ENCODE measurements at places on chromosomes 3 and 15. TPM values are rescaled to one million over a fixed set of nuclear protein-coding genes. Genes with fewer than 3 reads are reported as not detected.

DNA sequence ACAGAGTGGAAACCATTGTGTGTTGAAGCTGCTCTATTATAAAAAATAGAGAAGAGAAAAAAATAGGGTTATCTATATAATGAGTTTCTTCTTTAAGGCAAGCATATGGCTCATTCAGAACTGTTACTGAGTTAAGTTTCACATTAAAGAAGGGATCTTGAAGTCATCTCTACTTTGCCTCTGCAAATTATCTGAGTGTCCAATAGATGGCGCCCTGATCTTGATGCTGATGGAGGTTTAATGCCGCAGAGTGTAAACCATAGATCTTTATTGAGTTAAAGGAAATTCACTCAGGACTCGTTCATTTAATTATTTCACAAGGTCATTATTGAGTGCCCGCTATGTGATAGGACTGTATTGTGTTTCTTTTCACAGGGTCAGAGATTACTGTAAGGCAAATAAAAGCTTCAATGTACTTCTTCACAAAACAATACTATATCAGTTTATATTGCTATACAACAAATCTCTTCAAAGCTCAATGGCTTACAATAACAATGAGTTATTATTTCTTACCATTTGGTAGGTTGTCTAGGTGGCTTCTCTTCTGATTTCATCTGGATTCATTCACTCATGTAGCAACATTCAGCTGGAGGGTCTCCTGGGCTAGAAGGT, 171.4 kb downstream of the NSUN3 start:
- DNase-seq, result peak; percentile 57

- no peak for DNase-seq
Measured at GRCh38 chr3:16788440-16789056, 96.2 kb upstream of the PLCL2 start.

DNA sequence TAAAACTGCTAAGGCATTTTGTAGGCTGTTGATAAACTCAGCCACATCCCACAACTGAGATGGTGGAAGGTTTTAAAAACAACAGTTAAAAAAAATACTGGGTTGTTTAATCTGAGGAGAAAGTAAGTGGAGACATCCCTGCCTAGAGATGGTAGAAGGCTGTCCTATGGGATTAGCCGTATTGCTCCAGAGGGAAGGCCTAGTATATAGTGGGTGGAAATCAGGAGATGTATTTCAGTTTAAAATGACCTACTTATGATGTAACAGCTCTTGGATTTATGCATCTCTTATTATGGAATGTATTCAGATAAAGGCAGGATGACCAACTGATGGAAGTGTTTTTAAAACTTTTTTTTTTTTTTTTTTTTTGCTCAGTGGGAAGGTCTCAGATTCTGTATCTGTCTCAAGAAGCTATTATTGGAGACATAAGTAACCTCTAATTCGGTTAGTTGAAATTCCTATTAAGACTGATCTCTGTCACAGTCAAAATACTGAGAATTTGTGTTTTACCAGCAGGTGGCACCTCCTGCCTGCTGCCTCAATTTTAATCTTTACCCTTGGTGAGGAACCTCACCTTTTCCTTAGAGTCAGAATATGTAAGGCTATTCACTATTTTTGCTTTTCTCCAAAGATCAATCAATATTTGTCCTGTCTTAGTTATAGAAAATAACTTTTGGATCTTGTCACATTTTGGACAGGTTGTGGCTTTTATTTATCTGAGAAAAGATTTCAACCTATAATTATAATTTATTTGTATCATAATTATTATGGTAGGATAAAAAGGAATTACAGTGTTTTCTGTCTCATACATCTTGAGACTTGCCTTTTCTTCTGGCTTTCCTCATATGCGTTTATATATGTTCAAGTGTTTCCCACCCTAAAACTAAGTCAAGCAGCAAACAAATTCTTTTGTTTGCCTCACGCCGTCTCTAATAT, 63.0 kb downstream of the VPS8 start:
- peak; percentile 18 for DNase-seq

DNA sequence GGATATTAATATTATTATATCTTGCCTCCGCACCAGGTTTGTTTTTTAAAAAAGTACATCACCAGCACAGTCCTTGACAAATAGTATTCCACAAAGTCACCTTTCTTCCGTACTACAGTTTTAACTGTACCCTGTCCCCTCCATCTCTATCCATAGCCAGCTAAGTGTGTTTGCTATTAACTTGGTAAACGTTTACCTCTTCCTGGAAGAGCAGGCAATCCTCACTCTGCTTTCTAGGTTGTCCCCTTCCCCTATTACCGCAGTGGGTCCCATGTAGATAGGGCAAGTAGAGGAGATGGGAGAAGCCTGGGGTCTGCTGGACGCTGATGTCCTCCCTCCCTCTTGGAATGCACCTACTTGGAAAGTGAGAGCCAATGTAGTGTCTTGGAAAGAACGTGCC, 83.9 kb upstream of the ETV5 start:
- no peak for DNase-seq

DNA sequence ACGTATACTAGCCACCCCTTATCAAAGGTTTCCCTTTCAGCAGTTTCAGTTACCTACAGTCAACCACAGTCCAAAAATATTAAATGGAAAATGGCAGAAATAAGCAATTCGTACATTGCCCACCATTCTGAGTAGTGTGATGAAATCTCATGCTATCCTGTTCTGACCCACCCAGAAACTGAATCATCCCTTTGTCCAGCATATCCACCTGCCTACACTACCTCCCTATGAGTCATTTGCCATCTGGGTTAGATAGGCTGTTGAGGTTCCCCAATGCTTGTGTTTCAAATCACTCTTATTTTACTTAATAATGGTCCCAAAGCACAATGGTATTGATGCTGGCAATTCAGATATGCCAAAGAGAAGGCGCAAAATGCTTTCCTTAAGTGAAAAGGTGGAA, 15.3 kb upstream of the PHC3 start:
- DNase-seq, result no peak

The USP19 gene
- 66.1 TPM for total RNA-seq

DNA sequence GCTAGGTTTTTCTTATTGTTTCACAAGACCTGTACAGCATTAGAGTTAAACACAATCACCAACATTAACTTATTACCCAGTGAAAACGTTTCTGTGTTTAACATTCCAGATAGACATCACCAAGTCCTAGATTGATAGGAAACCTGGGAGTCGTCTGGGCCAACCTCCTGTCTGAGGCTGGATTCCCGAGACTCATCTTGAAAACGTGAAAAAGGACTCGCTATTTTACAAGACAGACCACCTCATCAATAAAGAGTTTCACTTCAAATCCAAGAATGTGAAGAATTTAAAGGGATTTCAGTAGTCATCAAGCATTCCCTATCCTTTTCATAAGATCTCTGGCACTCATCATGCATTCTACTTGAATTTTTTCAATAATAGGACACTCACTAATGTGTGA, 626.6 kb downstream of the MCTP2 start:
- DNase-seq, result no peak

DNA sequence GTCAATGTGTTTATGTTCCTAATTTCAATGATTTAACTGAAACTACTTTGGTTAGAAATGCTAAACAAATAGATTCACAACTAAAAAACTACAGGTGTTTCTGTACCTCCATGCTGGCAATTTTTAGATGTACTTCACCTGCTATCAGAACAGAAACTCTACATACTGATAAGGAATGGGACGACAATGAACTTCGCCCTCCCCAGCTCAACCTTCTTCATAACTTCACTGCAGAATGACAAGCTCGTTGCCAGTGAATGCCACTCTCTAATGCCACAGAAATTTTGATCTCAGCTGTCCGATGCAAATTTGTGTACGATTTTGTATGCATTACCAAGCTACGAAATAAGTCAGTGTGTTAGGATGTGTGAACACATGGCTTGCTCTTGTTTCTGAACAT, 133.4 kb downstream of the FOXP1 start:
- no peak for DNase-seq

DNA sequence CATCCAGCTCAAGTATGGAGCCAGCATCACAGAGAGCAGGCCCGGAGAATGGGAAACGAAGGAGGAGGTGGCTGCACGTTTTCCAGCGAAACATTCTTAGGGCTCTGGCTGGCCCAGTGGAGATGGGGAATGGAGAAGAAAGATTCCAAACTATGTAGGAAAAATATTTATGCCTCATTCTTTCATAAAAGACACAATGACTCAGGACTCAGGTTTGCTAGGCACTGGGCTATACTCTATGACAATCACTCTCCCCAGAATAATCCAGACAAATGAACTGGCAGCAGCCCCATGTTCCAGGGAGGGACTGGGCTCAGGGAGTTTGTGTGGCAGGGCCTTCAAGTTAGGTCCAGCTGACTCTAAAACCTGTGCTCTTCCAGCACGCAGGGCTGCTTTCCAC, 110.8 kb upstream of the RAD18 start:
- DNase-seq, result no peak

DNA sequence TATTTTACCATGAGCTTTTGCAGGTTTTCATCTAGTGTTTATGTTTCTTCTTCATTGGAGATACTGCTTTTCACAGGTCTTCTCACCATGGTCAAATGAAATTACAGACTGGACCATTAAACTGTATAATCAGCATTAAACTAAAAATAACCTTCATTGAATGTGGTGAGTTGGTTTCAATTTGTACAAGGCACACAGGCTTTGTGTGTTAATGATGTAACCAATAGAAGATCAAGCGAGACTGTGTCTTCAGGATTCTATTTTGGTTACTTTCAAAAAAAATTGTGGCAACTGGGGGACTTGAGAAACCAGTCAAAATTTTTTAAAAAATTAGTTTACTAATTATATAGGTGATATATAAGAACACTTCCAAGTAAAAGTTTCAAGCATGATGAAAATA, 54.3 kb upstream of the GCSAM start:
- DNase-seq, result no peak

DNA sequence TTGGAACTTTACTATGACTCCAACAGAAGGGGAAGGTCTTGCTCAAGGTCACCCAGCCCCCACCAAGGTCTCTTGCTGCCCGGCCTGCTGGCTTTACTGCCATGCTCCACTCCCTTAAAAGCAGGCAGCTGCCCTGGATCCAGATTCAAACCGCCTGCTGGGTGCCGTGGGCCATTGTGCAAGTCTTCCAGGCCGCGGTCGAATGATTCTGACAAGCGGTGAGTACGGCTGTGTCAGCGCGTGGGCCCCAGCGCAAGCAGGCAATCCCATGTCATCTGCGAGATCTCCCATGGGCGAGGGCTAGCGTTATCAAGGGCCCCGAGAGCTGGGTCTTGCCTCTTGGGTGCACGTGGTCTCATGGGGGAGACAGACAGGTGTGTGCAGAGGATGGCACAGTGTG, 37.6 kb downstream of the CORO2B start:
- DNase-seq, result no peak

GRCh38 chr3:148852271-148852992, 12.7 kb upstream of the CPA3 start:
- DNase-seq, result no peak

The LDHAL6B gene
- not detected for total RNA-seq

DNA sequence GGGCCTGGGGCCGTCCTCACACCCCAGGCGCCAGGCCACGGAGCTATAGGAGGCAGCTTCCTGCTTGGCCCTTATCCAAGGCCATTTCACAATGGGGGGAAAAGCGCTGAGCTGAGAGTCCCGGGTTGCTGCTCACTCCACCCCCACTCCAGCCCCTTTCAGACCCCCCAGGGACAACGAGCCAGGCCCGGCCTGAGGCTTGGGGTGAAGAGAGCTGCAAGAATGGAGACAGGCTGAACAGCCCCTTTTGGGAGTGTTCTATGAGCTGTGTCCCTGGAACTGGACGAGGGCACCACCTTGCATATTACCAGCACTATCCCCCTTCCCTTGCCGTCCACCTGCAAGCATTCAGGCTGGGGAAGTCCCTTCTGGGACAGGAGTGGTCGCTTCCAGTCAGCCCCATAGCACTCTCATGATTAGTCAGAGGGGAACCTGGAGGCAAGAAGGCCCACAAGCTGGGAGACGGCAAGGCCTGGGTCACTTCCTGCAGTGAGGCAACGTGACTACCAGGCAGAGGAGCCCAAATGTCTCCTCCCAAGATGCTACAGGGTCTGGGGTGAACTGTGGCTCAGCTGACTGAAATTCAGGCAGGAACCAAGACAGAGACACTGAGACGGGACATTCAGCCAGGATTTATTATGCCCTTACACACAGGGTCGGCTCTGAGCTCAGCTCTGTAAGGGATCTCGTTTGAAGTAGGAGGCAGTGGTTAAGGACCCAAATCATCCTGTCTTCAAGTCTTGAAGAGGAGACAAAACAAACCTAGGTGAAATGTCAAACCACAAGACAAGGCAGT, 8.6 kb upstream of the SRP14 start:
- DNase-seq, result no peak

The LTK gene
- 6.4 TPM for total RNA-seq

DNA sequence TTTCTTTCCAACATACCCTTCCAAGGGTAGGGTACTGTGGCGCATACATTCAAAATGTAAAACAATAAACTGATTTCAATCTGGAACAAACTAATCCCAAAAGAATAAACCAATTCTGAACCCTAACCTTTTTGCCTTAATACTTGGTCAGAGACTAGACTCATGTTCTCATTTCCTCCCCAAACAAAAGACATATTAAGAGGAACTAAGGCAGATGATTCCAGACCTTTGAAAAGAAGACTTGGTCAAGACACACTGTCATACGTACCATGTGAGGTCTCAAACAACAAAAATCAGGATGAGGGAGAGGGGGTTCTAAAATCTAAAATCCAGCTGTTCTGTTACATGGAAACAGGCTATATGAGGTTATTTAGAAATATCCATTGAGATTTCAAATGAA, 102.1 kb downstream of the RFTN1 start:
- DNase-seq, result no peak

- DNase-seq, result no peak
Measured at GRCh38 chr3:140247775-140248174, 312.8 kb downstream of the CLSTN2 start.

The ISLR gene
- 0.31 TPM for total RNA-seq

The BCL2A1 gene
- total RNA-seq, result not detected

DNA sequence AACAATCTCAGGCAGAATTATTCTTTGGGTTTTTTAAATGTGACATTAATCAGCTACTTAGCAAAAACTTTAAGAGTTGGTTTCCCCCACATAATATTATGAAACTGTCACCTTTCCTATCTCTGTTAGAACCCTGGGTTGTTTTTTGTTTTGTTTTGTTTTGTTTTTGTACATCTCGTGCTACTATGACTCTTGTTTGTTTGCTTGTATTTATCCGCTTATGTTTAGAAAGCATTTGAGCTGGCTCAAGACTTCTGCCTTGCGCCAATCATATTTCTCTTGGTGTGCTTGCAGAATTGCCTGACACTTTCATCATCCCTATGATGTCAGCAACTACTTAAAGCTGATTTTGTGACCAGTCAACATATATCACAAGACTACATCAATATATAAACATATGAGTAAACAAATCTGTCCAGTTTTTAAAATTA, 116.9 kb downstream of the DCLK3 start:
- DNase-seq, result no peak

DNA sequence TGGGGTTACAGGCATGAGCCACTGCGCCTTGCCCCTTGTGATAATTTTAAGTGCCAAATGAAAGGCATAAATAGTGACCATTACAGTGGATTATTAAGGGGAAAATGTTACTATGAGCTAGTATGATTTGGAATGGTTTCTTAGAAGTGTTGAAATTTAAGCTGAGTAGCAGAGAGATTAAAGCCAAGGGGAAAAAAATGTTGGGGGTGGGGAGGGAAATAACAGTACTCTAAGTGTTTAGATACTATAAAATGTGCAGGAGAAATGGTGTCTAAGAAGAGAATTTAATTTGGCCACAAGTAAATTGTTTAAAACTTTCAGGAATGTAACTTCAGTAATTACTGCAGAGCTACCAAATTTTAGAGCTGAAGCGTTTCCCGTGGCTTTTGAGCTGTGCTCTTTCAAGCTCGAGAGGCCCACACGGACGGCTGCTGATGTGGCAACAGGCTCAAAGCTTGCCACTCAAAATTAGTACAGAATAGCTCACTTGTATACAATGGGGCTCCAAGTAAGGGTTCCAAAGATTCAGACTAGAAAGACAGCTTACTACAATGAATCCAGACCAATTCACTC, 23.9 kb upstream of the SLC12A8 start:
- no peak for DNase-seq

Measured in myocyte (in vitro differentiated cells).